Fibroblast of villous mesenchyme (primary cell): ENCODE measurements at places on chromosomes 6 and 20. TPM values are rescaled to one million over a fixed set of nuclear protein-coding genes. Genes with fewer than 3 reads are reported as not detected.

OPN5 gene
- not detected in 2 replicates for total RNA-seq

EFCAB8 gene
- 0.32 and 1.3 TPM in 2 replicates for total RNA-seq

TBXT gene
- not detected in 2 replicates for total RNA-seq

PRL gene
- total RNA-seq: not detected in 2 replicates

PNLDC1 gene
- 0.32 TPM in 1 of 2 replicates, not detected in the other for total RNA-seq

DDAH2 gene
- total RNA-seq: 60.5 and 68.0 TPM in 2 replicates

HMGCLL1 gene
- total RNA-seq: under 0.01 and 0.43 TPM in 2 replicates

PDE7B gene
- total RNA-seq: 1.7 and 3.9 TPM in 2 replicates

C6orf15 gene
- not detected in 2 replicates for total RNA-seq

TGM2 gene
- total RNA-seq: 1,041 and 2,020 TPM in 2 replicates

UBE3D gene
- total RNA-seq: 7.4 and 9.5 TPM in 2 replicates

LY6G5C gene
- total RNA-seq: 0.43 and 0.64 TPM in 2 replicates

TRIM10 gene
- not detected in 2 replicates for total RNA-seq

DYNLT2 gene
- total RNA-seq: 1.3 TPM in 2 replicates

SLC22A7 gene
- not detected in 2 replicates for total RNA-seq

TRAPPC3L gene
- total RNA-seq: under 0.01 TPM in 1 of 2 replicates, not detected in the other

IL17F gene
- total RNA-seq: under 0.01 TPM in 1 of 2 replicates, not detected in the other

IPCEF1 gene
- total RNA-seq: 0.32 and 0.86 TPM in 2 replicates

RSPO3 gene
- 0.32 and 4.7 TPM in 2 replicates for total RNA-seq

AIF1 gene
- total RNA-seq: not detected in 2 replicates

SEL1L2 gene
- total RNA-seq: not detected in 2 replicates

HSD17B8 gene
- total RNA-seq: 4.2 and 4.7 TPM in 2 replicates

UNC5CL gene
- under 0.01 TPM in 2 replicates for total RNA-seq

KCNQ5 gene
- 0.86 and 0.97 TPM in 2 replicates for total RNA-seq

CD83 gene
- total RNA-seq: 0.32 and 0.86 TPM in 2 replicates

GSS gene
- total RNA-seq: 71.2 and 74.1 TPM in 2 replicates

SLC22A3 gene
- 1.3 and 10.0 TPM in 2 replicates for total RNA-seq

C2 gene
- 1.3 and 2.3 TPM in 2 replicates for total RNA-seq

BTN1A1 gene
- total RNA-seq: not detected in 2 replicates

OVOL2 gene
- total RNA-seq: not detected in 2 replicates

ATAT1 gene
- total RNA-seq: 4.2 and 5.2 TPM in 2 replicates

PAQR8 gene
- total RNA-seq: 3.2 and 4.7 TPM in 2 replicates

FAM229B gene
- 8.6 and 18.0 TPM in 2 replicates for total RNA-seq

POU5F1 gene
- total RNA-seq: not detected in 2 replicates

TP53TG5 gene
- total RNA-seq: not detected in 2 replicates

ULBP1 gene
- total RNA-seq: 0.43 and 1.6 TPM in 2 replicates

MROH8 gene
- total RNA-seq: 2.6 and 3.5 TPM in 2 replicates

MANEA gene
- 8.7 and 19.9 TPM in 2 replicates for total RNA-seq

PAK5 gene
- total RNA-seq: not detected in 2 replicates

CLVS2 gene
- not detected in 2 replicates for total RNA-seq

OR2B6 gene
- not detected in 2 replicates for total RNA-seq

FNDC1 gene
- under 0.01 TPM in 2 replicates for total RNA-seq

CPXM1 gene
- total RNA-seq: 7.4 and 10.8 TPM in 2 replicates

LCA5 gene
- total RNA-seq: 3.5 and 5.2 TPM in 2 replicates

TNFRSF6B gene
- total RNA-seq: 31.5 and 44.5 TPM in 2 replicates

PCED1A gene
- total RNA-seq: 32.5 and 32.8 TPM in 2 replicates

WFDC10B gene
- total RNA-seq: not detected in 2 replicates

SLPI gene
- not detected in 2 replicates for total RNA-seq

IP6K3 gene
- total RNA-seq: 2.6 and 6.0 TPM in 2 replicates
